ENCODE measurements at places on chromosomes 13 and 19. TPM values are rescaled to one million over a fixed set of nuclear protein-coding genes. Genes with fewer than 3 reads are reported as not detected.

DNA sequence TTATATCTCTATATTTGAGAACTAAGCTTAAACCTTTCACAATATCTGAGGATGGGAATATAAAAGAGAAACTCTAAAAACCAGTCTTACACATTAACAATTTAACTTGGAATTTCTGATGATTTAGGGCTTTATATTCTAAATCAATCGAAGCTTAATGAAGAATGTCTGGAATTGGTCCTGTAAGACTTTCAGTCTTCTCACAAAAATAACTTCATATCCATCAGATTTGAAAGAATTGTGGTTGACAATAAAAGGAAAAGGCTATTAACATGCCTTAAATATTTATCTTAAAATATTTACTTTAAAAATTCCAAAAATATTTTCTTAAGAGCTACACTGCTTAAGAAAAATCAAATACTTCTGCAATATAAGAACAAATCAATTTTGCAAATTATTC, 27.3 kb downstream of the MYCBP2 start:
- H3K27ac ChIP-seq: no peak overlapping the region
- no peak for DNase-seq
- no peak overlapping the region for H3K4me3 ChIP-seq
- H3K27me3 ChIP-seq: no peaks in the 10 kb centered on the region

GRCh38 chr19:33280351-33280921, 21.9 kb downstream of the CEBPA start:
- H3K27me3 ChIP-seq: peaks cover 6% of the 10 kb centered on the region
- H3K27ac ChIP-seq: peak overlapping the region; percentile 67
- H3K4me1 ChIP-seq: peaks cover 17% of the 10 kb centered on the region
- DNase-seq: peak; percentile 59
- H3K4me3 ChIP-seq: peak overlapping the region; percentile 44

DNA sequence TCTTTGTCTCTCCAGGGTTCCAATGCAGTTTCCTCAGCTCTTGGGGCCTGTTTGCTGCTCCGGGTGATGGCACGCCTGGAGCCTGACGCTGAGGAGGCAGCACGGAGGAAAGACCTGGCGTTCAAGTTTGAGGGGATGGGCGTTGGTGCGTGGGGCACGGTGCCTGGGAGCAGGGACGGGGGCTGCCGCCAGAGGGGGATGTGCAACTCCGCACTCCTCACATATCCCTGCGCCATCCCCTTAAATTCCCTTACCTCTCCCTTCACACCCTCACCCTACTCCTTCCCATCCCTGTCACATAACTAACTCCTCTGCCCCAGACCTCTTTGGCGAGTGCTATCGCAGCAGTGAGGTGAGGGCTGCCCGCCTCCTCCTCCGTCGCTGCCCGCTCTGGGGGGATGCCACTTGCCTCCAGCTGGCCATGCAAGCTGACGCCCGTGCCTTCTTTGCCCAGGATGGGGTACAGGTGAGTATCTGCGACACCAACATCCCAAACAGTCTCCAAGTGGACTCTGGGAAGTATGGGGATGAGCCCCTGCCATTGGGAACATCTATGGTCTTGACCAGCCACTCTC, 31.1 kb downstream of the TRPM4 start:
- no peak overlapping the region for H3K4me3 ChIP-seq
- H3K27me3 ChIP-seq: peaks cover 2% of the 10 kb centered on the region
- H3K4me1 ChIP-seq: peaks cover 15% of the 10 kb centered on the region
- DNase-seq: no peak
- H3K36me3 ChIP-seq: peaks cover 4% of the 10 kb centered on the region

DNA sequence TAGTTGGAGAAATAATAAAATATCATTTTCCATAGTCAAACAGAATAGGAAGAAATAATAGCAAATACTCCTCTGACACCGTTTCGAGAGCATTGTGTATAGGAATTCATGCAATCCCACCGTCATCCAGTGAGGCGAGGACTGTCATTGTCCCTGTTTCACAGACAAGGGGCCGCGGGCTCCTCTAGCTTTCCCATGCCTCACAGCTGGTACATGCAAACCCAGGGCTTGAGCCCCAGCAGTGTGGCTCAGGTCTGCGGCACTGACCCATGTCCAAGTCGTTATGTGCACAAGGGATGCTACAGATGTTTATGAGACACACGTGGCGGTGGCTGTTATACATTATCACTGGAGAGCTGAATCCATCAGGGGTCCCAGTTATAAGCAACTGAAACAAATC, 18.5 kb upstream of the ATP11A start:
- no peak for DNase-seq
- no peaks in the 10 kb centered on the region for H3K36me3 ChIP-seq
- H3K27me3 ChIP-seq: peaks cover 5% of the 10 kb centered on the region

DNA sequence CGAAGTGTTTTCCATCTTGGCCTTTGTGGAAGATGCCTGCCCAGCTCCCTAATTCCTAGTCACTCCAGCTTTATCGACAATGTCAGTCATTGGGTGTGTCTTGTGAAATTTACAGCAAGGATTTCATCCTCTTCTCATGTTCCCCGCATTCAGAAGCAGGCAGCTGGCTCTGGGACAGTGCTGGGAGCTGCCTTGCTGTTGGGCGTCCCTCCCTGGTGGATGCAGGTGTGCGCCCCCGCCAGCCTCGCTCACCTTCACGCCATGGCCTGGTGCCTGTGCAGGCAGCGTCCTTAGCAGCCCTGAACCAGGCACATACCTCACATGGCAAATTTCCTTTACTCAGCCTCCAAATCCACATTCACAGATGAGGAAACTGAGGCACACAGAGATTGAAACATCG, 39.7 kb upstream of the TFDP1 start:
- H3K4me1 ChIP-seq: no peaks in the 10 kb centered on the region
- peaks cover 24% of the 10 kb centered on the region for H3K36me3 ChIP-seq
- no peak for DNase-seq
- no peak overlapping the region for H3K27ac ChIP-seq

DNA sequence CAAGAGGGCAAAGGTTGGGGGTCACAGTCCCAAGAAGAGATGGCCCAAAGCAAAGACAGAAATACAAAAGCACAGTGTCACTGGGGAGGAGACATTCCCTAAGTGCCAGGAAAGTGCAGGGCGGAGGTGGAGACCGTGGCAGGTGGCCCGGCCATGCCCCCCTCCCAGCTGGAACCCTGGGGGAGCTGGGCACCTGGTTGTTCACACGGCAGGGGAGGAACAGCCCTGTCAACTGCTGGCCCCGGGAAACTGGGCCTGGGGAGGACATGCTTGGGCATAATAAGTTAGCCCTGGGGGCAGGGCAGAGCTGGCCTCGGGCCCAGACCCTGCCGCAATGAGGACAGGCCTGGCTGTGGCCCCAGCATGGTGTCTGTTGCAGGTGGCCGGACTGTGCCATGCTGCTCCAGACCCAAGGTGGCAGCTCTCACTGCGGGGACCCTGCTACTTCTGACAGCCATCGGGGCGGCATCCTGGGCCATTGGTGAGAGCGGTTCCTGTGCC, 7.4 kb downstream of the HPN start:
- no peak overlapping the region for H3K4me3 ChIP-seq
- no peak for DNase-seq
- H3K4me1 ChIP-seq: peaks cover 13% of the 10 kb centered on the region
- no peaks in the 10 kb centered on the region for H3K36me3 ChIP-seq
- H3K27me3 ChIP-seq: no peaks in the 10 kb centered on the region

DNA sequence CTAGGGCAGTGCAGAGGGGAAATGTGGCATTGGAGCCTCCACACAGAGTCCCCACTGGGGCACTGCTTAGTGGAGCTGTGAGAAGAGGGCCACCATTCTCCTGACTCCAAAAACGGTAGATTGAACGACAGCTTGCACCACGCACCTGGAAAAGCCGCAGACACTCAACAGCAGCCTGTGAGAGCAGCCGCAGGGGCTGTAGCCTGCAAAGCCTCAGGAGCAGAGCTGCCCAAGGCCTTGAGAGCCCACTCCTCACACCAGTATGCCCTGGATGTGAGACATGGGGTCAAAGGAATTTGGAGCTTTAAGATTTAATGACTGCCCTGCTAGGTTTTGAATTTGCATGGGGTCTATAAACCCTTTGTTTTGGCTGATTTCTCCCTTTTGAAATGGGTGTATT, 31.7 kb downstream of the NEK5 start:
- H3K27me3 ChIP-seq: no peaks in the 10 kb centered on the region
- DNase-seq: no peak
- H3K4me3 ChIP-seq: no peak overlapping the region
- H3K27ac ChIP-seq: no peak overlapping the region
- no peaks in the 10 kb centered on the region for H3K36me3 ChIP-seq

DNA sequence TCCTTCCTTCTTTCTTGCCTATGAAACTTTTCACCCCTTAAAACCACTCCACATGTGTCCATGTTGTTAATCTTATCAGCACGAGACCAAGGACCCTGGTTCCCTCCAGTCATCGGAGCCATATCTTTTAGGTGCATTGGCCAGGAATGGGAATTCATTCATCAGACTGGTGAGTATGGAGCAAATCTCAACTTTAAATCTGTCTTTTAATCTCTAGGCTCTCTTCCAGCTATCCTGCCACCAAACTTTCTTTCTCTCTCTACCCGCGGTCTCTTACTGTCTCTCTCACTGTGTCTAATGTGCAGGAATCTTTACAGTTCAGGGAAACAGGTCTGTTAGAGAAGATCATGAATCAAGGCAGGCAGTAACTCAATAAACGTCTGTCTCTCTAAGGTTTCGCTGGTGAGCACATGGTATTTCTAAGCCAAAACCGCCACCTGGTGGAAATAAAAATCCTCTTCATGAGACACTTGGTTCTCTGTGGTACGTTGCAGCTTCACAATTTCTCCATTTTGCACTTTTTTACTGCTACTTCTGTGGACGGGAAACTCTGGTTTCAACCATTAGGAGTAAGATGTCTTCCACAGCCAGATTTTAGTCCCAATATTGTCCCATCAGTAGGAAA, 16.1 kb downstream of the LGALS16 start:
- peak; percentile 48 for DNase-seq
- H3K27me3 ChIP-seq: peaks cover 15% of the 10 kb centered on the region
- H3K36me3 ChIP-seq: peaks cover under 1% of the 10 kb centered on the region

- H3K4me3 ChIP-seq: no peak overlapping the region
- H3K27ac ChIP-seq: no peak overlapping the region
- H3K36me3 ChIP-seq: peaks cover 69% of the 10 kb centered on the region
- peaks cover 20% of the 10 kb centered on the region for H3K4me1 ChIP-seq
- H3K27me3 ChIP-seq: no peaks in the 10 kb centered on the region
- peak; percentile 42 for DNase-seq
These were observed 24.7 kb downstream of the CILP2 start for GRCh38 chr19:19562665-19563347.

- H3K4me1 ChIP-seq: peaks cover 32% of the 10 kb centered on the region
- H3K36me3 ChIP-seq: no peaks in the 10 kb centered on the region
- peaks cover 16% of the 10 kb centered on the region for H3K27me3 ChIP-seq
- H3K4me3 ChIP-seq: no peak overlapping the region
- H3K27ac ChIP-seq: no peak overlapping the region
These were observed 20.2 kb upstream of the CD70 start for GRCh38 chr19:6610934-6611852.

- H3K27ac ChIP-seq: no peak overlapping the region
- H3K36me3 ChIP-seq: no peaks in the 10 kb centered on the region
- peaks cover 4% of the 10 kb centered on the region for H3K4me1 ChIP-seq
- peaks cover 15% of the 10 kb centered on the region for H3K27me3 ChIP-seq
- no peak overlapping the region for H3K4me3 ChIP-seq
These were observed 5.6 kb upstream of the SYDE1 start for GRCh38 chr19:15101479-15102082.

DNA sequence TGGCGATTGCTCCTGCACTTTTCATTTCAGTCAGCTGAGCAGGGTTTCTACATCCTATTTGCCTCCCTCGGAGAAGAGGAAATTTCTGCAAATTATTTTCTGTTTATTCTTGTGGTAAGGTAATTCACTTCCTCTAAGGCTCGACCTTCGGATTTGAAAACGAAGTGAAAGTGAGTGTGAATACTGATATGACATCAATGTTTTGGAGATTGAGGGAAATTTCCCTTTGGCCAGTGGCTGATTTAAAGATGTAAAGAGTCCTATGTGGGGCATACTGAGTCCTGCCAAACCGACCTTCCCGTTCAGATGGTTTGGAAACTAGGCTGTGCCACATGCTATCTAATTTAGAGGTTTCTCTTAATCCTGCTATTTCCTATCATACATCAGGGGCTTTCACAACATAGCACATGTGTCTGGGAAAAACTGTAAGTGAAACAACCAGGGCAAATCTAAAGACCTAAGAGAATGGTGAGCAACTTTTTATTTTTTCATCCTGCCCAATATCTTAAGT, 112.3 kb downstream of the POSTN start:
- H3K27me3 ChIP-seq: no peaks in the 10 kb centered on the region
- no peaks in the 10 kb centered on the region for H3K4me1 ChIP-seq
- no peaks in the 10 kb centered on the region for H3K36me3 ChIP-seq
- DNase-seq: no peak
- no peak overlapping the region for H3K4me3 ChIP-seq
- no peak overlapping the region for H3K27ac ChIP-seq

GRCh38 chr19:5025027-5025426, 56.1 kb downstream of the KDM4B start:
- no peak overlapping the region for H3K27ac ChIP-seq
- DNase-seq: no peak
- no peaks in the 10 kb centered on the region for H3K4me1 ChIP-seq
- H3K36me3 ChIP-seq: peaks cover 4% of the 10 kb centered on the region
- no peaks in the 10 kb centered on the region for H3K27me3 ChIP-seq

DNA sequence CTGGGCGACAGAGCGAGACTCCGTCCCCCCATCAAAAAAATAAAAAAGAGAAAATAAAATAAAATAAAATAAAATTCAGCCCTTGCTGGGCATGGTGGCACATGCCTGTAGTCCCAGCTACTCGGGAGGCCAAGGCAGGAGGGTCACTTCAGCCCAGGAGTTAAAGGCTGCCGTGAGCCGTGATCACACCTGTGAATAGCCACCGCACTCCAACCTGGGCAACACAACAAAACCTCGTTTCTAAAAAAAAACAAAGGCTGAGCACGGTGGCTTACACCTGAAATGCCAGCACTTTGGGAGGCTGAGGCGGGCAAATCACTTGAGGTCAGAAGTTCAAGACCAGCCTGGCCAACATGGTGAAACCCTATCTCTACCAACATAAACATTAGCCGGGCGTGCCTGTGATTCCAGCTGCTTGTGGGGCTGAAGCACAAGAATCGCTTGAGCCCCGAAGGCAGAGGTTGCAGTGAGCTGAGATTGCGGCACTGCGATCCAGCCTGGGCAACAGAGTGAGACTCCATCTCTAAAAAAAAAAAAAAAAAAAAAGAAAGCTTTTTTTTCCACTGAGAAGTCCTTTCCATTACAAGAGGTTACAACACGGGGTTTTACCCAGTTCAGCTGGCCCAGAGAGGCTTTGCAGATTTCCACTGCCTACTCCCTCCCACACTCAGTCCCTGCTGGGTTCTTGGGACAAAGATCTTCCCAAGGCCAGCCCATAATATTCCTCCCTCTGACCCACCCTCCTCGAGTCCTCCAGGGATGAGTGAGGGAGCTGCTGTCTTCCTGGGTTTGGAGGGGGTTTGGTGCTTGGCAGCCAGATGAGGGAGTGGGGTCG, 6.4 kb downstream of the ANGPTL4 start:
- no peak for DNase-seq
- no peaks in the 10 kb centered on the region for H3K36me3 ChIP-seq
- no peaks in the 10 kb centered on the region for H3K4me1 ChIP-seq
- peaks cover 23% of the 10 kb centered on the region for H3K27me3 ChIP-seq
- no peak overlapping the region for H3K27ac ChIP-seq

GRCh38 chr13:113413898-113414282, 39.4 kb downstream of the ADPRHL1 start:
- no peak overlapping the region for H3K4me3 ChIP-seq
- no peak overlapping the region for H3K27ac ChIP-seq
- no peaks in the 10 kb centered on the region for H3K4me1 ChIP-seq
- no peaks in the 10 kb centered on the region for H3K27me3 ChIP-seq
- H3K36me3 ChIP-seq: no peaks in the 10 kb centered on the region

The OR10H1 gene
- total RNA-seq: not detected

The LILRA6 gene
- total RNA-seq: 0.68 TPM

The RABAC1 gene
- total RNA-seq: 97.2 TPM

The RHPN2 gene
- total RNA-seq: 0.70 TPM

The S1PR4 gene
- 280 TPM for total RNA-seq

The NKPD1 gene
- 0.15 TPM for total RNA-seq

The ZNF575 gene
- total RNA-seq: 4.8 TPM

The MPHOSPH8 gene
- total RNA-seq: 44.4 TPM
